ENCODE measurements at places on chromosomes 1 and 21.

- DNase-seq, result peak; percentile 89
Observed at GRCh38 chr1:228082214-228082917, at the start of gene ARF1. Gene ARF1, plus strand, starts transcription at chr1:228082708. Its CDS starts 14,407 bp downstream, at chr1:228097115.

DNA sequence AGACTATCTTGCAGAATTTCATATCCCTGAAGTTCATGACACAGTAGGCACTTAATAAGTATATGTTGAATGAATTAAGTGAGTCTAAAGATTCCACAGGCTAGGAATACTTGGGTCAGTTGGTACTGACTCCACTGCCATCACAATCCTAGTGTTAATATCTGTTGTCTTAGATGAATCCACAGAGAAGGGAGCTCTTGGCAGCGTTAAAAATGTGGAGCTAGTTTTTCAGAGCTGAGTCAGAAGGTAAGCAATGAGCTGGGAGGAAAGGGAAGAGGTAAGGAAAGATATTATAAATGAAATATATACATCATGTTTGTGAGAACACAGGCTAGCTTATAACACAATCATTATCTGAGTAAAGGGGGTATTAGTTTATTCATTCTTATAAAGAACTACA lies 21.8 kb upstream of the GORAB start:
- DNase-seq, result no peak

GRCh38 chr1:219209578-219209977 lies 35.9 kb downstream of the LYPLAL1 start:
- DNase-seq, result no peak

DNA sequence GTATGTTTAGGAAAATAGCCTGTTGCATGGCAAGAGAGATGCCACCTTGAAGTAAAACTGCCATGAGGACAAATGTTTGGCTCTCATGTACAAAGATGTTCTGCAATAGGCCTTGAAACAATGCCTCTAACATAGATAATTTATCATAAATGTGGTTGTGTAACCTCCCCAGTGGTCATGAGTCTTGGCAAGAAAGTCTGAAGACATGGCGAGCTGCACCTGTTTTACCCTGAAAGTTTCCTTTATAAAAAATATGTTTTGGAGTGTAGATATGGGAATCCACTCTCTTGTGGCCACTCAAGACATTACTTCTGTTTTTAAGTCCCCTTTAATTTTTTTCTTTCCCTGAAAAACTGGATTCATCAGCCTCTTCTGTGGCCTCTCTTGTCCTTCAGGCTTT lies 2217.1 kb downstream of the NCAM2 start:
- no peak for DNase-seq

DNA sequence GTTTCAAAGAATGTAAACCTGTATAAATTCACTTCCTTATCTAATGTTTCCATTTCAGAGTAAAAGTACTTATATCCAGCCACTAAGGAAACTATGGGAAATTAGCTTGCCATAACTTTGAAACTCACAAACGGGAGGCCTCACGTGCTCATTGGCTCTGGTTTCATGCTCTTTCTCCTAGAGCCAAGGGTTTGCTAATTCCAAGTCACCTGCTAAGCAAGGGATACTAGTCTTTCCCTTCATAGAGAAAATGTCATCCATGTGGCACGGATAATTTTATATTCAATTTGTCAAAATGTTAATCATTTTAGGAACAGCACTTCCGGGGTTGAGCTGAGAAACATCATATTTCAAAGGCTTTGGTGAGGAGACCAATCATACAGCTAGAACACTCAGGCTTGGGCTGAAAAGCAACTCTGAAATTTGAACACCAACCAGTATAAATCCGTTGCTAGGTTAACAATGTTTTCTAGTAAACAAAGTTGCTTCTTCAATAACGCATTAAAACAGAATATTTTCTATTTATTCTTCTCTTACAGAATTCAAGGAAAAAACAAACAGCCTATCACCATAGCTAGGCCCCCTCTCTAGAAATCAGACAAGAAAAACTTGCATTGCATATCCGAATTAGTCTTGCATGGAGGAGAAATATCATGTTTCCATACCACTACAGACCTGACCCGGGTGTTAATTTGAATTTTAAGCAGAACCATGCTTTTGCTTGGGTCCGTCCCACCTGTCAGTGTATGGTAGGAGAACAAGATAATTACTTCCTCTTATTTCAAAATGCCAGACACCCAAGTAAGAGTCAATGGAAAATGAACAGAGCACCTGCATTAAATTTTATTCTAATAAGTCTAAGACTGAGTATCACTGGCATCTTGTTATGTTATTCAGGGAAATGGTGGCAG lies 196.1 kb upstream of the ESRRG start:
- no peak for DNase-seq

GRCh38 chr1:184283999-184284398 lies 102.8 kb upstream of the C1orf21 start:
- DNase-seq, result no peak

- DNase-seq, result no peak
Observed at GRCh38 chr21:46503922-46504550, 45.3 kb downstream of the DIP2A start.

DNA sequence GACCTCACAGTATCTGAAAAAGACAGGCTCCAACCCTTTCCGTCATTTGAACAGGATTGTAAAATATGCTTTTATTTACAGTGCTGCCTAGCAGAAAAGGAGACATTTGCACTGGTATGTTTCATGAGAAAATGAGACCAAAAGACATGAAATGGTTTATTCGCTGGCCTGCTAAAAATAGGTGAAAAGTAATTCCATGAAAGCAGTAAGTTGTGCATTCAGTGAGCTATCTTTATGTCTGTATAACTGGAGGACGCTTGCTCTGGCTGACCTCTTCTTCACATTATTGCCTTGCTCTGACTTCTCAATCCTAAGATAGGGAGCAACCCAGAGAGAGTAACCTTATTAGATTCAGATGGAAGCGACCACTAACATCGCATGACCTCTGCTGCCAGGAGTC lies 38.3 kb downstream of the ODF2L start:
- no peak for DNase-seq

- no peak for DNase-seq
Observed at GRCh38 chr1:39755965-39756659, 15.0 kb downstream of the OXCT2 start.

- no peak for DNase-seq
Observed at GRCh38 chr1:174167265-174167803, 8.0 kb downstream of the RABGAP1L start.

GRCh38 chr1:68313735-68314134 lies 81.4 kb upstream of the WLS start:
- peak; percentile 24 for DNase-seq

GRCh38 chr1:67484492-67484891 lies 54.3 kb upstream of the SERBP1 start:
- no peak for DNase-seq

GRCh38 chr1:210438928-210439841 lies 110.5 kb downstream of the HHAT start:
- DNase-seq, result no peak

- DNase-seq, result no peak
Observed at GRCh38 chr1:81446000-81446669, 354.6 kb upstream of the ADGRL2 start.

DNA sequence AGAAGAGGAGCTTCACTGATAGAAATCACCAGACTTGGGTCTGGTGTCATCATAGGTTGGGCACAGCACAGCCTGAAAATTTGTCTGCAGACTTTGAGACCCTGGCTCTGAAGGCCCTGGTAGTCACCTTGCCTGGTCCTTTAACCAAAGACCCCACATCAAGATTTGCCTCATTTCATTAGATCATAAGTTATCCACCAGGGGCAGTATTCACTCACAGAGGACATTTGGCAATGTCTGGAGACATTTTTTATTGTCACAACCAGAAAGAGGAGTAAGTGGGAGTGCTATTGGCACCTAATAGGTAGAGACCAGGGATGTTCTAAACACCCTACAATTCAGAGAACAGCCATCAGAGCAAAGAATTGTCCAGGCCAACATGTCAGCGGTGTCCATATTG lies 22.1 kb upstream of the PAX7 start:
- no peak for DNase-seq

- DNase-seq, result no peak
Observed at GRCh38 chr1:63873751-63874150, 99.9 kb downstream of the ROR1 start.

Measured in SK-N-DZ (cell line).